ENCODE measurements at places on chromosomes 5 and 9.

- no peak for DNase-seq
Measured at GRCh38 chr5:108531367-108532128, 149.7 kb upstream of the FBXL17 start.

- DNase-seq, result no peak
Measured at GRCh38 chr5:140602147-140602546, 30.8 kb downstream of the CD14 start.

DNA sequence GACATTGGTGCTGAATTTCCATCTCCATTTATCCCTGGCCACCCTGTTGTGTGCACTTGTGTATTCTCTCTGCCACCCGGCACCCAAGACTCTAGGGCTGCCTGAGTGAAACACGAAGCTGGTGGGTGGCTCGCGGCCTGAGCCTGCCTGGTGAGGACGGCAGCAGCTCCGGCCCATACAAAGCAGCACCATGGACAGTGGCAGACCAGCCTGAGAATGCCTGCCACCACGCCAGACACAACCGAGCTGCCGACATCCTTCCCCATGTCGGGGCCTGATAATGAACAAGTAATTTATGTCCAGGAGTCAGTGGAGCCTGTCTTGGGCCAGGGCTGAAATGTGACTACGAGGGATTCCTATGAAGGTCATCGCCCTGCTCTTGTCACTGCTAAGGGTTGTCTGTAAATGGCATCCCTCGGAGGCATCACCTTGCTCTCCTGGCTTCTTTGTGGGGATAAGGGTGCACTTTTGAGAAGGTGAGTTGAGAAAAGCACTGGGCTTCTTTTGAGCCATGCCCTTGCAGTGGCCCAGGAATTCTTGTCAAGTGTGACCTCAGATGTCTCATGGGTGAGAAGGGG lies 175.7 kb downstream of the MELK start:
- no peak for DNase-seq

DNA sequence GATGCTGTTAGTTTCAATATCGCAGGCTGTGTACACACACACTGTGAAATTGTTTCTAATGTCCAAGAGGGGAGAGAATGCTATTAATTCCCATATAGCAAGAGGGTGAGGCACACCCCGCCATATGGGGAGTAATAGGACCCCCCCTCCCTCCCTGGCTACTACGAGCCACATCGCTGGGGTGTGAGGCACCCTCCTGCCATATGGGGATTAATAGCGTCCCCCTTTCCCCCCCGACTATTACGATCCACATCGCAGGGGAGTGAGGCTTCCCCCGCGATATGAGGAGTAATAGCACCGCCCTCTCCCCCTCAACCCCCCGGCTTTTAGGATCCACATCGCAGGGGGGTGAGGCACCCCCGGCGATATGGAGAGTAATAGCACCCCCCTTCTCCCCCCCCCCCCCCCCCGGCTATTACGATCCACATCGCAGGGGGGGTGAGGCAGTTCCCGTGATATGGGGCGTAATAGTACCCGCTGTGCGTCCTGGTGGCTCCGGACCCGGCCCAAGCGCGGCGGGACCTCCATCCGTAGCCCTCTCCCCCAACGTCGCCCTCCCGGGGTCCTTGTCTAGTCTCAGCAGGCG lies 494 bp upstream of the STK32A start:
- no peak for DNase-seq

GRCh38 chr9:83013867-83014605 lies 48.9 kb downstream of the RASEF start:
- no peak for DNase-seq

DNA sequence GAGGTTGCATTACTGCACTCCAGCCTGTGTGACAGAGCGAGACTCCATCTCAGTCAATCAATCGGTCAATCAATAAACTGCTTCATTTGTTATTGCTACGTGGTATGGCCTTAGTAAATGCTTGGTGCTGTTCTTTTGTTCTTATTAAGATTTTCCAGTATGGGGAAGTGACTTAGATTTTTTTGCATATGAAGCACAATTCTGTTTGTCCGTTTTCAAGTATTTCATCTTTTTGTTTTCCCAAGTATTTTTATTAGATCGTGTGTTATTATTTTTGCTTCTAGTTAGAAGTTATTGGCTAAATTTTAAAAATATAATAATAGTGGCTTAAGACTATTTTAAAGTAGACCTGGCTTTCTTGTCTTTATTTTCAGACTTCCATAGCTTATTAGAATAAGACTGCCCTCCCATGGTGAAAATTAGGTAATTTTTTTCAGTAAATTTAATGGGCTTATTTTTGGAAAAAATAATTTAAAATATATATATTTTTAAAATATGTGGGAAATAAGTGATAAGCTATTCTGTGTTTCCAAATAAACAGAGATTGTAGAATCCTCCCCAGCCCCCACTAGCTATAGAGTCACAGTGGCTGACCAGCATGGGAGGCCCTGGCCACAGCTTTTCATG lies 14.7 kb upstream of the OMD start:
- no peak for DNase-seq

DNA sequence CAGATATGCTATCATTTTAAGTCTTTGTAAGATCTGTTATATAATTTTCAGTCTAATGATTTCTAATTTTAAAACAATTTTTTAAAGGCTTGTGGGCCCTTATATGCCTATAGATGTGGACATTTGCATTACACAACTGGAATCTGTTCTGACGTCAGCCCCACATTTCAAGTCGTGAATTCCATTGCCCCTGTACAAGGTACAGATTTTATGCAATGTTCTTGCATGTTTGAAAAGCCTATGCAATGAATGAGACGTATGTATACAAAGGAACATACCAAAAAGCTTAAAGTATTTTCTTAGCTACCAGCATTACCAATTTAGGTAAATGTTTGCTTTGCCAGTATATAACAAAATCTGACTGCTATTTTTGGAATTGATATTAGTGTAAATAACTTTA lies 77.2 kb downstream of the ITGA1 start:
- DNase-seq, result no peak

- DNase-seq, result no peak
Measured at GRCh38 chr5:151405334-151406160, 41.9 kb upstream of the SLC36A1 start.

DNA sequence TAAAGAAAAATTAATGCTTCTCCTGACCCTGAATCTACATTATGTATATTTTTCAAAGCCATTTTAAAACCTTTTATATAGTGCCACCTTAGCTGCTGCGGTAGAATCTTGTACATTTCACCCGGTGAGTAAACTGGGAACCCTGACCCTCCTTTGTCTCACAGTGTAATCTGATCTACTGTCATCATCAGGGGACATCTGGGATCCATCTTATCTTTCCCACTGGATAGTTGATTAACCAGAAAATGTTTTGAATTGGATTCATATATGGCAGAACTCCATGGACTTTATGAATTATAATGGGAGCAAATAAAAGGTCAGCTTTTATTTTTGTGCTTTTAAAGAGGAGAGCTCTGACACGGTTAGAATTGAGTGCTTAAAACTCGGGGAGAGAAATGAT lies 95.0 kb downstream of the ADAMTSL1 start:
- DNase-seq, result no peak

GRCh38 chr9:125436613-125437443 lies 175.2 kb downstream of the GAPVD1 start:
- DNase-seq, result no peak

- DNase-seq, result no peak
Measured at GRCh38 chr9:20619487-20620200, 2.7 kb downstream of the MLLT3 start.

GRCh38 chr5:144028636-144029035 lies 141.8 kb downstream of the YIPF5 start:
- no peak for DNase-seq

DNA sequence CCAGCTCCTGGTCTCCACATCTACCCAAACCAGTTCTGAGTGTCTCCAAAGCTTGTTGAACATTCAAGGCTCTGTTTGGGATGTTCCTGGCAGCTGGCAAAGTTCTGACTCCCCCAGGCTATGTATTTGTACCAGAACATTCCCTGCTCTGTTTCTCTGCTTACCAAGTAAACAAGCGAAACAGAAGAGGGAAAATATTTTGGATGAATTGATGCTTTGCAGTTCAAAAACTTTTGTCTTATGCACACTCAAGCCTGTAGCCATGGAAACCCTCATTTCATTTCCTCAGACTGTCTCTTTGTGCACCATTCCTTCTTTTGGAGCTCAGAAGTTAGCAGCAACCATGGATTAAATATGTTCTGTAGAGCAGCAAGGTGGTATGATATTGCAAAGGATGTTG lies 145.8 kb downstream of the ACTL7B start:
- no peak for DNase-seq

GRCh38 chr9:79023134-79023580 lies 548.6 kb upstream of the TLE4 start:
- DNase-seq, result no peak

- DNase-seq, result no peak
Measured at GRCh38 chr5:171808951-171809350, 23.3 kb downstream of the SMIM23 start.

DNA sequence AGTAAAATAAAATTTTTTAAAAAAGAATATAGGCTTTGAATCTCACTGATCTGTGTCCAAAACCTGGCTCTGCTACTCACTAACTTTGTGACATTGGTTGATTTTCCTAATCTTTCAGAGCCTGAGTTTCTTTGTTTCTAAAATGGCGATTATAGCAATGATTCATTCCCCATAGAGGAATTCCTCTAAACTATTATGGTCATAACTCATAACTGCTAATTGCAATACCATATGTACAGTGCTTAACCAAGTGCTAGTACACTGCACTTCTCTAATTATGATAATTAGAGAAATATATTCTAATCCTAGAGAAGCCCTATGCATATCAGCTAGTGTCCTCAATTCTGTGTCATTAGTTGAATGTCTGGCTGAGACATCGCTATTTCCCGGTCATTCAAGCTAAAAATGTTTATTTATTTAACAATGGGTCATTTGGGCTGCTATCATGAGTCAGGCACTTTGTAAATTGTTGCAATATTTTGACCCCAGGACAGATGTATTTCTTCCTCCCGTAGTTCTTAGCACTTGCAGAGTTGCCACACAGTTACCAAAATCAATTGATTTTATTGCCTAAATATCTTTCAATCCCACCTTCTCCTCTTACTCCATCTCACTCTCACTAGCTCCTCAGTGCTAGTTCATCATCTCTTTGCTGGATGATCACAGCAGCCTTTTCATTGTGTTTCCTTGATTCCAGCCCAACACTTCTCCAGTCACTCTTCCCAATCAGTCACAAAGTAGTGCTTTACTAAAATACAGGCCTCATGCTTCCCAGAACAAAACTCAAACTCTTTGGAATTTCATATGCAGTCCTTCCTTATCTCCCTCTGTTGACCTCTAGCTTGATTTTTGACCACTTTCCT lies 200.9 kb upstream of the PAPPA start:
- DNase-seq, result no peak

- DNase-seq, result no peak
Measured at GRCh38 chr5:12626556-12626955, 722.3 kb upstream of the CTNND2 start.

DNA sequence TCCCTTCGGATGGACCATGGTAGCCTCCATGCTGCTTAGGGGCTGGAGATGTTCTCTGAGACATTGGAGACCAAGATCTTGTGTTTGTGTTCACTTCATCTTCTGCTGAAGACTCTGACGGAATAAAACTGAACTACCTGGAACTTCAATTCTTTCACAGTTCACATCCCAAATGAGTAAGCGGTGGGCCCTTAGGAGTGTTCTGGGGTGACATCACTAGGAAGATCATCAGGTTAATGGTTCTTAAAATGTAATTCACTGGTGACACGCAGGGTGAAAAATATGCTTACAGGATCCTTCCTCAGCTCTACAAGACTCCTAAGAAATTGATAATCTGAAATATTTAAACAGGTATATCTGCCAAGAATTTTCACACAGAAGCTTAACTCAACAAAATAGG lies 561.5 kb downstream of the SEMA5A start:
- DNase-seq, result no peak

GRCh38 chr5:8383616-8384015 lies 514.7 kb downstream of the MTRR start:
- DNase-seq, result no peak

DNA sequence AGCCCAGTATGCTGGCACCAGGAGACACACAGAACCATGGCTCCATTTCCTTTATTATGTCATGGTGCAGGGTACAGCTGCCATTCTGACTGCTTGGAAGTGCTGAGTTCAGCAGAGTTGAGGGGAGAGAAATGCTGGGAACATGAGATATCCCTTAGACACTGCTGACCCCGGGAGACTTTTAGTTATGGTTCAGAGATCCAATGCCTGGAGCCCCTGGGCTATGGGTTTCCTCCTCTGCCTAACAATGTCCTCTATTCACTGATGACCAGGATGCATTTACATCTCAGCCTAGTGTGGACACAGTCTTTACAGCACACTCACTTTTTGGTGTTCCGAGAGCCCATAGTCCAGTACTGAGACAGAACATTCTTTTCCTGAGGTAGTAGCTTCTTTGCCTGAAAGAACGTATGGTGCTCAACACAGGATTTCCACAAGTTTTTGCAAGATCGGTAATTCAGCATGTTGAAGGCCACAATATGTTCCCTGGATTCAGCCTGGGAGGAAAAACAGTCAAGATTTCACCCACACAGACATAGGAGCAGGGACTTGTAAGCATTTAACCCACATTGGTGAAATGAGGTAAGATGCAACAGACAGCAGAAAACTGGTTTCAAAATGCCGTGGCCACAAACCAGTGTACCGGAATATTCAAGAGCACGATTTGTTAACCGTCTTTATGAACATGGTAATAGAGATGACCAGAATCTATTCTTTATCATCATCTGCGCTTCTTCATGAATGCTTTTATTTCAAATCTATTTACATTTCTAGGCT lies 71.3 kb downstream of the PTPN3 start:
- DNase-seq, result no peak

DNA sequence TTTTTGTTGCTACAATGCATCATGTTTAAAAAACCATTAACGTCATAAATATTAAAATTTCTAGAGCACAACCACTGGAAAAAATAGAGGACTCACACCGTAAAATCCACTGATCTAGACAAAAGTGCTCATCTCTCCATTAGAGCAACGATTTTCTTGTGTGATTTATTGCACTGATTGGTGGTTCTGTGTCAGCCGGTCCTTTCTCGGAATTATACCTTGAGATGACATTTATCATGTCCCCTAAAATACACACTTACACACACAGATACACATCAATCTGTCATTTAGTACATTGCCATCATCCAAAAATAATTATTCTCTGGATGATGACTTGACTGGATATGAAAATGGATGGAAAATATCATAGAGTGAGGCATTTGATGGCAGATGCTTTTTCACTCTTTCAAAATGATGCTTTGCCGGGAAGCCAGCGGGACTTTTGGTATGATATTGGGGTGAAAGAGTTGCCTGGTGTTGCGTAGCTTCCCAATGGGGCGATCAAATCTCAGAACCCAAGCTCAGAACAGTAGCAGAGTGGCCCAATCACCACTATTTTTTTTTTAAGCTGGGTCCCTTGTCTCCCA lies 226.6 kb downstream of the GAS1 start:
- no peak for DNase-seq

DNA sequence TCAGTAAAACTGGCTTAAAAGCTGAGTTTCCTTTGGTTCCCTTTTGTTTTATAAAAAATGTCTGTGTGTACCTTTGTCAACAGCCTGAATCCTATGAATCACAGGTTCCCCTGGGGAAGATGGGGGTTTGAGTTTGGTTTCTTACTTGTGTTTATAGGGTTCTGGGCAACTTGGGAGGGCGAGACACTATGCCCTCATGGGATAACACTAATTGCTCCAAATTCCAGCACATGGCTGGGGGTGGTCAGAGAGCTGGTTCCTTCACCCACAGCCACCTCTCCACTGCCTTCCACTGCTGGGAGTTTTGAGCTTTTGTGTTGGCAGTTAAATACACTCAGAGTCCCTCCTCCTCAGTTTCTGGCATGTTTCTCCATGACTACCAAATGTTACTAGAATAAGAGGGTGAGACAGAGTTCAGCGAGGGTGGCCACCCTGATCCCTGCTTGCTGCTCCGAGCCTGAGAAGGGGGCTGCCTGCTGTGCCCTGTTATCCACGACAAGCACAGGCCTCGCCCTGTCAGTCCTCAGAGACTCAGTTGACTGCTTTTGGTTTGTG lies 83.0 kb upstream of the EPB41L4B start:
- no peak for DNase-seq
